ENCODE measurements at places on chromosomes 7 and 10. TPM values are rescaled to one million over a fixed set of nuclear protein-coding genes. Genes with fewer than 3 reads are reported as not detected.

Gene SPDYE11
- not detected for total RNA-seq

Gene LIPK
- total RNA-seq = not detected

Gene GPR146
- 6.2 TPM for total RNA-seq

Gene CLRN3
- total RNA-seq = not detected

Gene LIPN
- 0.27 TPM for total RNA-seq

Gene HEPACAM2
- not detected for total RNA-seq

Gene PCDH15
- not detected for total RNA-seq

GRCh38 chr10:92153-92552, 43.1 kb upstream of the TUBB8 start:
- DNase-seq = no peak
- H3K36me3 ChIP-seq = no peaks in the 10 kb centered on the region
- no peak overlapping the region for H3K27ac ChIP-seq
- peaks cover 16% of the 10 kb centered on the region for H3K27me3 ChIP-seq

- no peak overlapping the region for H3K27ac ChIP-seq
- DNase-seq = no peak
- H3K27me3 ChIP-seq = no peaks in the 10 kb centered on the region
- no peaks in the 10 kb centered on the region for H3K4me1 ChIP-seq
- no peaks in the 10 kb centered on the region for H3K36me3 ChIP-seq
These were observed 892.0 kb upstream of the AUTS2 start for GRCh38 chr7:68706291-68706690.

DNA sequence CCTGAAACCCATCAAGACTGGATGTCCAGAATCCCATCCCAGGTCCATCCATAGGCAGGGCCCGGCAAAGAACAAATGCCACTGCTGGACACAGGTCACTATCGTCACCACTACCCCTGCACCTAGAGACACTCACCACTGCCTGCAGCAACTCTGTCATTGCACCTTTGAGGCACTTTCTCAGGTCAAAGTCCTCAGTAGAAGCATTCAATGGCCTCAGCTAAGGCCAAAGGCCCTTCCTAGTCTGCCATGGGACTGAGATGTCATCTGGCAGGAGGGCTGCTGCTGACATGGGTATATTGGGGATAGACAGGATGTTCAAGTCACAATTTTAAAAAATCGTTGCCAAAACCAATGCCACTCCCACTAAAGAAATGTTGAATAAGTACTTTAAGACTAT, 58.7 kb downstream of the GPAM start:
- no peaks in the 10 kb centered on the region for H3K27me3 ChIP-seq
- no peak overlapping the region for H3K4me3 ChIP-seq
- H3K27ac ChIP-seq = no peak overlapping the region
- DNase-seq = no peak
- H3K4me1 ChIP-seq = no peaks in the 10 kb centered on the region

DNA sequence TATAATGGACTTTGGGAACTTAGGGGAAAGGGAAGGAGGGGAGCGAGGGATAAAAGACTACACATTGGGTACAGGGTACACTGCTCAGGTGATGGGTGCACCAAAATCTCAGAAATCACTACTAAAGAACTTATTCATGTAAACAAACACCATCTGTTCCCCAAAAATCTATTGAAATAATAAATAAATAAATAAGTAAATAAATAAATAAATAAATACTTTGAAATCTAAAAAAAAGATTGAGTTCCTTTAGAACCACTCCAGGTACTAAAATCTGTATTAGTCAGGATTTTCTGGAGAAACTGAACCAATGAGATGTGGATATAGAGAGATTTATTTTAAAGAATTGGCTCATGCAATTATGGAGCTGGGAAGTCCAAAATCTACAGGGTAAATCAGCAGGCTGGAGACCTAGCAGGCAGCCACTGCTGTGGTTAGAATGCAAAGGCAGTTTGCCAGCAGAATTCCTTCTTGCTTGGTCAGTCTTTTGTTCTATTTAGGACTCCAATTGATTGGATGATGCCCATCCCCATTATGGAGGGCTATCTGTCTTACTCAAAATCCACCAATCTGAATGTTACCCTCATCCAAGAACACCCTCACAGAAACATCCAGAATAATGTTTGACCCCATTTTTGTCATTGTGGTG, 8.9 kb downstream of the IGFBP1 start:
- DNase-seq = no peak
- H3K27me3 ChIP-seq = peaks cover 41% of the 10 kb centered on the region
- no peak overlapping the region for H3K4me3 ChIP-seq
- H3K36me3 ChIP-seq = no peaks in the 10 kb centered on the region
- no peaks in the 10 kb centered on the region for H3K4me1 ChIP-seq
- no peak overlapping the region for H3K27ac ChIP-seq

GRCh38 chr10:34681933-34682332, 133.2 kb downstream of the PARD3 start:
- H3K36me3 ChIP-seq = no peaks in the 10 kb centered on the region
- no peak for DNase-seq
- no peak overlapping the region for H3K27ac ChIP-seq
- no peak overlapping the region for H3K4me3 ChIP-seq
- peaks cover 2% of the 10 kb centered on the region for H3K27me3 ChIP-seq

DNA sequence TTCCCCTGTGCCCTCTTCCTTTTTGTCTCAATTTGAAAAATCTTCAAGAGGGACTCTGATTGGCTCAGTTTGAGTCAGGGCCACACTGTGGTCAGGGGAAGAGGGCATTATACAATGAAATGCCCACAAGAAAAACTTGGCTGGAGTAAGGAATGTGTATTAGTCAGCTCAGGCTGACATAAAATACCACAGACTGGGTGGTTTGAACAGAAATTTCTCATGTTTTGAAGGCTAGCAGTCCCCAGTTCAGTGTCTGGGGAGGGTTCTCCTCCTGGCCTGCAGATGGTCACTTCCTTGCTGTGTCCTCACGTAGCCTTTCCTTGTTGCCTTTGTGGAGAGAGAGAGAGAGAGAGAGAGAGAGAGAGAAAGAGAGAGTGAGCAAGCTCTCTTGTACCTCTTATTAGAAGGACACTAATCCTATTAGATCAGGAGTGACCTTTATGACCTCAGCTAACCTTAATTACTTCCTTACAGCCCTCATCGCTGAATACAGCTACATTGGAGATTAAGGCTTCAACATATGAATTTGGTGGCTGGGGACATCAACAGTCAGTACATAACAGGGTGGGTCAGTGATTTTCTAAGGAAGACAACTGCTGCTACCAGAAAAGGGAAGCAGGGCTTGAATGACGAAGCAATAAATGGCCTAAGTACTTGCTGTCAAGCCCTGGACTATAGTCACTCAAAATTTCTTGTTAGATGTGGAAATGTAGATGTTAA, 25.8 kb upstream of the FAM13C start:
- H3K27ac ChIP-seq = no peak overlapping the region
- DNase-seq = no peak
- no peaks in the 10 kb centered on the region for H3K4me1 ChIP-seq
- H3K4me3 ChIP-seq = no peak overlapping the region
- no peaks in the 10 kb centered on the region for H3K36me3 ChIP-seq
- H3K27me3 ChIP-seq = no peaks in the 10 kb centered on the region

DNA sequence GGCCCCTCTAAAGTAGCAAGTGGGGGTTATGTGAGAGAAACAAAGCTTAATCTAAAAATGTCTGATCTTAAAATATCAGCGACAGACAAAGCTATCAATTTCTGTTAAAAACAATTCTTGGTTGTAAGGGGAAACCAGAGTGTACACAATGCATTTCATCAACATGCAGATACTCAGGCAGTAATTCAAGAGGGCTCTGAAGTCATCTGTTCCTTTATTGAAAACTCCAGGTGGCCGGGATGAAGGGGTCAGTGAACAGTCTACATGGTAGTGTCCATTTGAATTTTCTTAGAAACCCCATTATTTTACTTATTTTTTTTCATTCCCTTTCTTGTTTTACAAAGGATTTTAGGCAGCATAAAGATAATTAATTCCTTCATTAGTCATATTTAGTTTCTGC, 36.7 kb upstream of the BTBD16 start:
- H3K4me3 ChIP-seq = no peak overlapping the region
- no peaks in the 10 kb centered on the region for H3K4me1 ChIP-seq
- no peak overlapping the region for H3K27ac ChIP-seq
- DNase-seq = no peak
- no peaks in the 10 kb centered on the region for H3K36me3 ChIP-seq

DNA sequence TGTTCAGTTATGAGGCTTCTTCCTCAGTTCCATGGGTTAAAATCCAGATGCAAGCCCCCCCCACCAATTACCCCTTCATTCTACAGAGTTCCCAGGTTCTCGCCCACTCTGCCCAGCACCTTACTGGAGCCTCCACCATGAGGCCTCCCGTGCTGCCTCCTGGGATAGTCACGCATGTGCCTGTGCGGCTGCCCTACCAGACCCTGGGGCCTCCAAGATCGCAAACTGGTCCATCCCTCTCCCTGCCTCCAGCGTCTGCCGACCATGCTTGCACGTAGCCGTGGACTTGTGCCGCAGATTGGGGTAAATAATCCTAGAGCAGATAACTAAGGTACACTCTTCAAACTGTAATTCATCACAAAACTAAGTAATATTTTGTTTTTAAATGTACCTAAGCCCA, 611.2 kb downstream of the PTPRN2 start:
- no peaks in the 10 kb centered on the region for H3K27me3 ChIP-seq
- H3K27ac ChIP-seq = no peak overlapping the region
- H3K4me1 ChIP-seq = no peaks in the 10 kb centered on the region

- no peak for DNase-seq
- H3K27me3 ChIP-seq = no peaks in the 10 kb centered on the region
- H3K27ac ChIP-seq = no peak overlapping the region
These were observed 642.8 kb upstream of the LRRTM3 start for GRCh38 chr10:66283064-66283463.

DNA sequence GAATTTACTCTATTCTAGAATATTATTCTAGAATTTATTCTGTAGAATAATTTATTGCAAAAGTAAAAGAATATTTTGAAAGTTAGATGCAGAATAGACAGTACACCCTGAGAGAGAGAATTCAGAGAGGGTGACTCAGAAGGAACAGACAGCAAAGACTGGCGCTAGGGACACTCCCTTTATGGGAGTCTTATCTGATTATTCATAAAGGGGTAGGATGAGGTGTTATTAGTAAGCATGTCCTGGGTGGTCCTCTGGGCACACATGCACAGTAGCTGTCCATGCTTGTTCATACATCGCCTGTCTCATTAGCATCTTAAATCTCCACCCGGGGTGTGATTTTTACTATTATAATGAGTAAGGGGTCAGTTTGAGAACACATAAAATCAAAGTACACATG, 100.1 kb downstream of the XPNPEP1 start:
- no peaks in the 10 kb centered on the region for H3K36me3 ChIP-seq
- H3K27me3 ChIP-seq = peaks cover 14% of the 10 kb centered on the region
- H3K4me1 ChIP-seq = no peaks in the 10 kb centered on the region

- no peak for DNase-seq
- no peaks in the 10 kb centered on the region for H3K36me3 ChIP-seq
- H3K27ac ChIP-seq = no peak overlapping the region
- H3K4me1 ChIP-seq = no peaks in the 10 kb centered on the region
- peaks cover 37% of the 10 kb centered on the region for H3K27me3 ChIP-seq
These were observed 501.6 kb downstream of the GRID1 start for GRCh38 chr10:85864868-85865526.

DNA sequence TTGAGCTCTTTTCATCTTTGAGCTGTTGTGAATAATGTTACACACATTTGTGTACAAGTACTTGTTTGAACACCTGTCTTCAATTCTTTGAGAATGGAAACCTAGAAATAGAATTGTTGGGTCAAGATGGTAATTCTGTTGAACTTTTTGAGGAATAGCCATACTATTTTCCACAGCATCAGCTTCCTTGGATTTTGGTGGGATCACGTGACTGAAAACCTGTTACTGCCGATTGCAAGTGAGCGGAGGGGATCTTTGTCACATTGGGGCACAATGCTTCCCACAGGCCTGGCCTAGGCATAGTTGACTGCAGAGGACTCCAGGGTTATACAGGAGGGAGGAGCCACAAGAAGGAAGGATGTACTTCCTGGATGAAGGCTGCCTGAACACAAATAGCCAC, 21.3 kb upstream of the CACUL1 start:
- H3K4me1 ChIP-seq = no peaks in the 10 kb centered on the region
- H3K27me3 ChIP-seq = peaks cover 9% of the 10 kb centered on the region
- no peak overlapping the region for H3K27ac ChIP-seq
- DNase-seq = no peak
- no peaks in the 10 kb centered on the region for H3K36me3 ChIP-seq

DNA sequence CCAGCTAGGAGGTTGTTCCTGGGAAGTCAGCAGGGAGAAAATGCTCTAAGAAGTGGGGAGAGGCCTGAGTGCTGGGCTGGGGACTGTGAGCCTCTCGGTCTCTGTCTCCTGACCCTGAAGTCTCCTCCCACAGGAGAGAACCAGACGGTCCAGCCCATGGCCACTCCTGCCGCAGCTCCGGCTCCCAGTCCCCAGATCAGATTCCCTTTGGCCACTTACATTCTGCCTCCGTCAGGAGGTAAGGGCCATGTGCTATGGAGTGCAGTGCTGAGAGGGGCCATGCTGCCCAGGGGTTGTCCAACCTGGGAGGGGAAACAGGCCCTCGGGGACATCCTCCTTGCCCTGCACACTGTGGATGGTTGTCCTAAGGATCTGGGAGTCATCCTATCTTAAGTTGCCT, 21.3 kb upstream of the ZNF467 start:
- peaks cover 11% of the 10 kb centered on the region for H3K27me3 ChIP-seq
- no peak for DNase-seq
- no peaks in the 10 kb centered on the region for H3K36me3 ChIP-seq
- no peak overlapping the region for H3K4me3 ChIP-seq
- H3K27ac ChIP-seq = no peak overlapping the region

DNA sequence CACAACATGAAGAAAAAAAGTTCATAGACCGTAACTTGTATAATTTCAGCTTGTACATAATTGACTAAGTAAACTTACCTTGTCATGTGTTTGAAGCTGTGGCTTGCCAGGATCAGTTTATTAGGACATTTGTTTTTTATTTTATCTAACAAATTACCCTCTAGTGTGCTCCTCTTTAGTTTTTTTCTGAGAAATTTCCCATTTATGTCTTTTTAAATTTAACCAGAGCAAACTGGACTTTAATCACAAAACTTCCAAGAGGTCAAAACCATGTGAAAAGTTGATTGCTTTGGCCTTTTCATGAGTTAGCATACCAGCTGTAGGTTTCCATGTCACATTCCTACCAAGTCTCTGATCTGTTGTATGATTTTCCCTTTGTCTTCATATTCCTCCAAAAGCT, 42.5 kb downstream of the ZRANB1 start:
- no peak overlapping the region for H3K4me3 ChIP-seq
- H3K27me3 ChIP-seq = no peaks in the 10 kb centered on the region
- H3K4me1 ChIP-seq = peaks cover 11% of the 10 kb centered on the region
- no peak for DNase-seq
- H3K36me3 ChIP-seq = peaks cover 87% of the 10 kb centered on the region
- no peak overlapping the region for H3K27ac ChIP-seq

DNA sequence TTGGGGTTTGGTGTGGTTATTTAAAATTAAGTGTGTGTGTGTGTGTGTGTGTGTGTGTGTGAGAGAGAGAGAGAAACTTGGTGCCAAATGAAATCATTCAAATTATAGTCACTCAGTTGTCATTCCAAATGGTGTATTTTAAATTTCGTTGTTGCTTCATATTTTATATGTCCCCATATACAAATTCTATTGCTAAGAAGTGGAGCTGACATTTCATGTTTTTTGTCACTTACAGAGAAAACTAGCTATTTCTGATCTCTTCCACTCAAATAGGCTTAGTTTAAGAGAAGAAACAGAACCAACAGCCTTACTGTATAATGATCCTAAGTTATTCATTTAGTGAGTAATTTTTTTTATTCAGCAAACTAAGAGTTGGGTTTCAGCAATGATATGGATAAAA, 42.3 kb downstream of the CHRM2 start:
- H3K4me1 ChIP-seq = no peaks in the 10 kb centered on the region
- H3K4me3 ChIP-seq = no peak overlapping the region
- no peak for DNase-seq
- no peaks in the 10 kb centered on the region for H3K27me3 ChIP-seq
- no peaks in the 10 kb centered on the region for H3K36me3 ChIP-seq
- no peak overlapping the region for H3K27ac ChIP-seq
